ENCODE measurements at places on chromosomes 2 and 18.

DNA sequence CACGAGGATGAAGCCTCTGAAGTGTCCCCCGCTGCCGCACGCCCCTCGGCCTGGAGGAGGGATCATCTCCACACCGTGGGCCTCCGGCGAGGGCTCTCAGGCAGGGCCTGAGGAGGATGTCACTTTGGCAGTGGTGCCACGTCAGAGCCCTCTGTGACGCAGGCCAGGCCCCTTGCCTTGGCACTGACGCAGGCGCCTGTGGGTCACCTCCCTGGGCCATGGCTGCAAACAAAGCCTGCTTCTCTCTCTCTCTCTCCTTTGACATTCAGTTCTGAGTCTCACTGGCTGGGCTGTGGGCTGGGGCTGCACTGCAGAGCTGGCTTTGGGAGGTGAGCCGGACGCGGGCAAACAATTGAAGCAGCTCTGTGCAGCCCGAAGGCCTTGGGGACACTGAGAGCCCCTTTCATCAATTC, 273.7 kb downstream of the TWIST2 start:
- peaks cover 3% of the 10 kb centered on the region for H3K27me3 ChIP-seq
- peaks cover 45% of the 10 kb centered on the region for H3K36me3 ChIP-seq
- no peak overlapping the region for H3K4me3 ChIP-seq
- peak overlapping the region; percentile 83 for H3K27ac ChIP-seq

DNA sequence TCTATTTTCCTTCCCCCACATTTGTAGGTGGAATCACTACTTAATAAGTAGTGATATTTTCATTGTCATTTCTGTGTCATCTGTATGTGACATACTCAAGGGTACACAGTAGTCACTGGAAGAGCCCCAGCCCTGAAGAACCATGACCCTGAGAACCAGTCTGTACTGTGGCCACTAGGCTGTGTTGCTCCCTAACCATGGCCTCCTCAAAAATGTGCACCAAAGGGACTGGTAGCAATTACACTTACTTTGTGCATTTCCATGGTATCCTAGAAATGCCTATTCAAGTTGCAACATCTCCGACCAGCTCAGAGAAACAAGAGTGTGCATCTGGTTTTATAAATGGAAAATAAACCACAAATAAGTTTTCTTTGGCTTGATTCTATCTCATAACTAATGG, 155.1 kb downstream of the DOCK10 start:
- peaks cover 5% of the 10 kb centered on the region for H3K27me3 ChIP-seq
- H3K27ac ChIP-seq = no peak overlapping the region
- no peak overlapping the region for H3K4me3 ChIP-seq
- DNase-seq = no peak
- no peaks in the 10 kb centered on the region for H3K36me3 ChIP-seq

DNA sequence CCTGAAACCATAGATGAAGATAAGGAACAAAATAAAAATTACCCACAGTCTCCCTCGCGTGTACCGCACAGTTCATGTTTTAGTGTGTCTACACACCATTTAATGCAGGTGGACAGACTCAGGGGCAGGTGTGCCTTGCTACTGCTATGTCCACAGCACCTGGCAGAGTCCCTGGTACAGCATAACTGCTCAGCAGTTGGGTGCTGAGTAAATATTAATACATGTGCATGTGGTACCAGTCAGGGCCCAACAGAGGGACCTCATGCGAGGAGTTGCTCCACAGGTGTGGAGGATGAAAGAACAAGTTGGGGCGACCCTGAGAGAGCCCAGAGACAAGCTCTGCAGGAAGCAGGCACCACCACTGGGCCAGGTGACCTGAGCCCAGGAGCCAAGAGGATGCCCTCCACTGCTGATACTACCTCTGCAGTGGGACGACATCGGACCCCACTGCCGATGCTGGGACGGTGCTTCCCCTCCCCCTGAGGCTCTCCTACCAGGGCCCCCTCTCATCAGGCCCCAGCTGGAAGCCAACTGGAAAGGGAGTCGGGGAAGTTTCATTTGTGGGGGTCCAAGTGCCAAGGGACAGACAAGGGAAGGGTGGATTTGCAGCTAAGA, 100.8 kb downstream of the NEDD4L start:
- no peak overlapping the region for H3K27ac ChIP-seq
- no peaks in the 10 kb centered on the region for H3K27me3 ChIP-seq
- peaks cover 24% of the 10 kb centered on the region for H3K4me1 ChIP-seq
- DNase-seq = no peak
- H3K36me3 ChIP-seq = peaks cover 15% of the 10 kb centered on the region

DNA sequence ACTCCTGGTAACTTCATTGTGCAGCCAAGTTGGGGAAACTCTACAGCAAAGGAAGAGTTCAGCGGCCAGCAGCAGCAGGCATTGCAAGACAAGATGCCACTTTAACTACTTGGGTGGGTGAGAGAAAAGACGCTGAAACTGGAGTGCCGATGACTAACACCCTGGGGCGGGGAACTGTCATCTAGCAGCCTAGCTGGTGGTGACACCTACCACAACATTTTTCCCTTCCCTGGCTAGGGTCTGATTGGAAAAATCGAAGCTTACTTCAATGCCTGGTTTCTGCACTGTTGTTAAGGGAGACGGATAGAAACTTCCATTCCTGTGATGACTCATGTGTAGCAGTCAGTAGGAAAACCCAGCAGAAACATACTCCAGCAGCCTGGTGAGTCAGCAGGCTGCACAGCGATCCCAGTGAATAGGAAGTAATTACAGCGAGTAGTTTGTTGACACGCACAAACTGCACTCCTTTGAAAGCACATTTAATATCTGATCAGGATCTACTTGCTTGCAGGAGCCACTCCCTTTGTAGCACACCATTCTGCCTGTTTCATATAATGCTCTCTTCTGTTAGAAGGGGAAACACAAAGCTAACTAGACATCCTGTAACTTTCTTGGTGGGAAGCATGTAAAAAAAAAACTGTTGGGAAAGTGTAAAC, 62.1 kb upstream of the MAPRE2 start:
- no peak overlapping the region for H3K27ac ChIP-seq
- peaks cover 69% of the 10 kb centered on the region for H3K27me3 ChIP-seq
- peak; percentile 16 for DNase-seq
- peak overlapping the region; percentile 84 for H3K4me3 ChIP-seq
- peaks cover 29% of the 10 kb centered on the region for H3K4me1 ChIP-seq
- H3K36me3 ChIP-seq = no peaks in the 10 kb centered on the region

- H3K4me3 ChIP-seq = no peak overlapping the region
- no peaks in the 10 kb centered on the region for H3K36me3 ChIP-seq
These were observed 9.0 kb upstream of the CREG2 start for GRCh38 chr2:101396316-101396717.

- H3K4me3 ChIP-seq = no peak overlapping the region
- no peaks in the 10 kb centered on the region for H3K27me3 ChIP-seq
- no peak overlapping the region for H3K27ac ChIP-seq
- H3K4me1 ChIP-seq = no peaks in the 10 kb centered on the region
- H3K36me3 ChIP-seq = no peaks in the 10 kb centered on the region
These were observed 411.4 kb upstream of the SPHKAP start for GRCh38 chr2:228592925-228593324.

DNA sequence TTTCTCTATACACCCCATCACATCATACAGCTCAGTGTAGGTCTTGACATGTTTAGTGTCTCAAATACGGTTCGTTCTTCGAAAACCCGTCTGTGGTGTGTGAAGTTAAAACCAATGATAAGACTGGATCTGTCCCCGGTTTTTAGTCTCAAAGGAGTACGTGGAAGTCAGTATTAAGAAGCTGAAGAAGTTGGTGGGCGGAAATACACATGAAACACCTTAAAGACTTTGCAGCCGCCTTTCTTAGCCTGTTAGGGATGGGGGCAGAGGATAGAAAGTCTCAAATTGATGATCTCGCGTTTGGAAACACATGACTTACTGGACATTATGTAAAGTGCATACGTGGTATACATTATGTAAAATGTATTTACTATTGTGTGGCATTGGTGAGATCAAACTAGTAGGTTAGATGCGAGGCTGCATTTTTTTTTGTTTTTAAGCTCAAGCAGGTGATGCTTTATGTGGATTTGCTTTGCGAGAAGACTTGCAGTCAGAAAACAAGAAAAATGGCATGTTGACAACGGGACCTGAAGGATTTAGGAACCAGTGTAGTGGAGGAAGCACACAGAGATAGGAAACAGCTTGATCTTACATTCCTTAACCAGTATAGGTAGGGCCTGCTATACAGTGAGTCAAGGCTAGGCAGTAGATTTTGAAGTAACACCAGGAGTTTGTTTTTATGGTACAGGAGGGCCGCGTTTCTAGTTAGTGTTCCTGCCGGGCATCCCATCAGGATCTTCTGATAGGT, 1.2 kb downstream of the CNOT11 start:
- H3K4me3 ChIP-seq = peak overlapping the region; percentile 91
- DNase-seq = no peak
- peak overlapping the region; percentile 76 for H3K27ac ChIP-seq
- peaks cover 3% of the 10 kb centered on the region for H3K27me3 ChIP-seq
- H3K36me3 ChIP-seq = peaks cover 37% of the 10 kb centered on the region
- H3K4me1 ChIP-seq = peaks cover 42% of the 10 kb centered on the region

DNA sequence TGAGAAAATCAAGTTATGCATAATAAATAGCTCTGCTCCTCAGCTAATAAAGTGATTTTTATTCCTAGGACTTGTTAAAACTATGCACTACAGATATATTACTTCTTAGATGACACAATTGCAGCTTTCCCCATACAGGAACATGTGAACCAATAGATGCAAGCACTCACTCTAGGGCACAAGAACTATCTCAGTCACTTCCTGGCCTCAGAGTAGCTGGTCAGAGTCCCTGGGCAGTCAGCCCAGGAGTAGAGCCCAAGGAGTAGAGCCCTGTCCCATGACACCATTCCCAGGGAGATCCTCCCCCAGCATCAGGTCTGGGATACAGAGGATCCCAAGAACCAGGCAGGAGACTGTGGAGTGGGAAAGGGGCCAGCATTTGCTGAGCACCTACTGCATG, 2.7 kb downstream of the TNS1 start:
- peaks cover 11% of the 10 kb centered on the region for H3K27me3 ChIP-seq
- no peak for DNase-seq
- H3K36me3 ChIP-seq = no peaks in the 10 kb centered on the region
- peaks cover 84% of the 10 kb centered on the region for H3K4me1 ChIP-seq

DNA sequence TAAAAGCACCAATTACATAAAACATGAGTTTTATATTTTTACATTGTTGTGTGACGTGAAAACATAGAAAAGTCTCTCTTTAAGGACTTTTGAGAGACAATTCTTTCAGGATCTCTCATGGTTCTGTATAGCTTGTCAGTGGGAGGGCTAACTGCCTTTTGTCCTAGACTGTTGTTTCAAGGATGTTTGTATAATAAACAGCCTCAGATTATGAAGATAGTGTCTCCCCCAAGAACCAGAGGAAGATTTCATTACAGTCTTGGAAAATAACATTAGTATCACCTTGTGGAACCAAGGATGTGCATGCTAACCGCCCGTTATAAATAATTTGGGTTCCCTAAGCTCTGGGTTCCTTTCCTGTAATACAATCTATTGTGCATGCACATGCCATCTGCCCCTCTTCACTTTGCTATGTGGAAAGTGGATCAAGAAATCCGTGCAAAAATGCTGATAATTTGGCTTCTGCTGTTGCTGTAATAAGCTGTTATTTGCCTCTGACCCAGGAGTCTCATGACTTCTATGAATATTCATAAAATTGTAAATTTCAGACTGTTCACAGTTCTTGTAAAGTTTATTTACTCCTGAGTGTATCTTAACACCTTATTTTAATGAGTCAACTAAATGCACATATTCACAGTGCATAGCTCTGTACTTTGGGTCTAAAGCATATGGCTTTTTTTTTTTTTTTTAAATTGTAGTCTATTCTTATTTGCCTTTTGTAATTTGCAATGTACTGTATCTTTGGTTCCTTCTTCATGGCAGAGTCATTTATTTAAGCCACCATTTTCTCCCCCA, 265.5 kb downstream of the PTH2R start:
- H3K27me3 ChIP-seq = peaks cover 5% of the 10 kb centered on the region
- no peak overlapping the region for H3K27ac ChIP-seq
- H3K4me1 ChIP-seq = peaks cover 13% of the 10 kb centered on the region
- H3K4me3 ChIP-seq = no peak overlapping the region

DNA sequence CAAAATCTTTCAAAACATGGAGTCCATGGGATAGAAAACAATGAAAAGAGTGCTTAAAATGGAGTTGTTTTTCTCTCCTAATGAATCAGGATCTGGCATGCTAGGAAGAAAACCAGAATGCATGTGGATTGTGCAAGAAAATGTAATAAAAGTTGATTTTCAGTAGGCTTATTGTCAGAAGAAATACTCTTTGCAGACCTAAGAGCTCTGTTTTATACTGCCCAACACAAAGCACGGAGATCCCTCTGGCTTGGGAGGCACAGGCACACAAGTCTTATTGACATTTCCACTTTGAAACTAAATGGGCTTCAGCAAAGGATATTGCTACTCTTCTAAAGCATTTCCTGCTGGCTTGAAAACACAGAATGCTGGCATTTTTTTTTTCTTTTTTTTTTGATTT, 15.5 kb upstream of the DAPL1 start:
- H3K4me1 ChIP-seq = peaks cover 55% of the 10 kb centered on the region
- H3K36me3 ChIP-seq = peaks cover 9% of the 10 kb centered on the region
- no peaks in the 10 kb centered on the region for H3K27me3 ChIP-seq
- H3K27ac ChIP-seq = no peak overlapping the region
- DNase-seq = no peak
- H3K4me3 ChIP-seq = no peak overlapping the region

DNA sequence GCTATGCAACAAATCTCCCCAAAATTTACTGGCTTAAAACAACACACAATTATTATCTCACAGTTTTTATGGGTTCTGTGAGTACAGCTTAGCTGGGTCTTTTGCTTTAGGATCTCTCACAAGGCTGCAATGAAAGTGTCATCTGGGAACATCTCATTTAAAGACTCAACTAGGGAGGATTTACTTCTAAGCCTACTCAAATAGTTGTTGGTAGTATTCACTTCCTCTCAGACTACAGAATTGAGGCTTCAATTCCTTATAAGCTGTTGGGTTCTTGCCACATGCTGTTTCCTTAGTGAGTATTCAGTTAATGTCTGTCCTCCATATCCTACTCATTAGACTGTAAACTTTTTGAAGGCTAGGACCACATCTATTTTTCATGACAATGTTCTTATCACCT, 72.3 kb downstream of the MDH1 start:
- no peaks in the 10 kb centered on the region for H3K27me3 ChIP-seq
- H3K4me3 ChIP-seq = no peak overlapping the region
- no peak for DNase-seq
- H3K27ac ChIP-seq = no peak overlapping the region
- H3K36me3 ChIP-seq = no peaks in the 10 kb centered on the region
- H3K4me1 ChIP-seq = no peaks in the 10 kb centered on the region

DNA sequence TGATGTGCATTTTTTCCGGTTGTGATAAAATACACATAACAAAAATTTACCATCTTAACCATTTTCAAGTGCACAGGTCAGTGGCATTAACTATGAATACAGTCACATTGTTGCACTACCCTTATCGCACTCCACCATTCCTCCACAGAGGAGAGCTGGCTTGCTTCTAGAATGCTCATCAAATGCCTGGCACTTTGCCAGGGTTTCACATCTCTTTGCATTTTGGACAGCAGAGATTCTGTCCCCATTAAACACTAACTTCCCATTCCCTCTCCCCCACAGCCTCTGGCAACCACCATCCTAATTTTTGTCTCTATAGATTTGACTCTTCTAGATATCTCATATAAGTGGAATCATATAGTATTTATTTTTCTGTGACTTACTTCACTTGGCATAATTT, 165.0 kb downstream of the ASB1 start:
- no peak overlapping the region for H3K27ac ChIP-seq
- H3K4me1 ChIP-seq = peaks cover 14% of the 10 kb centered on the region
- peaks cover 9% of the 10 kb centered on the region for H3K27me3 ChIP-seq
- DNase-seq = no peak
- H3K36me3 ChIP-seq = no peaks in the 10 kb centered on the region

- H3K4me3 ChIP-seq = no peak overlapping the region
- no peak overlapping the region for H3K27ac ChIP-seq
- peaks cover 25% of the 10 kb centered on the region for H3K36me3 ChIP-seq
- no peak for DNase-seq
These were observed 14.8 kb downstream of the PIK3C3 start for GRCh38 chr18:41969881-41970280.
